ENCODE measurements at places on chromosomes 6 and 20.

DNA sequence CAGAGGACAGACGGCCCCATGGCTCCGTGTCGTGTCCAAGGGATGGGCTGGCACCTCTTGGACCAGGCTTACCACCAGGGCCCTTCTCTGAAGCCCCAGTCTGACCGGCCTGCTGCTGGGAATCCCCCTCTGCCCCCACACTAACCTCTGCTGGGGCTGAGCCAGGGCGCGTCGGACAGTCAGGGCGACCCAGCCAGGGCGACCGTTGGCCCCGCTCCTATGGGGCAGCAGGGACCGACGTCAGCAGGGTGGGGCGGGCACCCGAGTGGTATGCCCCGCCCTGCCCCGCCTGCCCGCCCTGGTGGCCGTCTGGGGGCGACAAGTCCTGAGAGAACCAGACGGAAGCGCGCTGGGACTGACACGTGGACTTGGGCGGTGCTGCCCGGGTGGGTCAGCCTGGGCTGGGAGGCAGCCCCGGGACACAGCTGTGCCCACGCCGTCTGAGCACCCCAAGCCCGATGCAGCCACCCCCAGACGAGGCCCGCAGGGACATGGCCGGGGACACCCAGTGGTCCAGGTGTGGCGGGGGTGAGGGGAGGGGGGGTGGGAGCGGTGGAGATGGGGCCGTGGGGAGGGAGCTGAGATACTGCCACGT is at the start of gene SLC17A9:
Gene SLC17A9, plus strand, starts transcription at position 337 of the 595 bp plus-strand sequence. Its CDS starts 122 bp downstream, at position 459.
- peak; percentile 28 for DNase-seq

DNA sequence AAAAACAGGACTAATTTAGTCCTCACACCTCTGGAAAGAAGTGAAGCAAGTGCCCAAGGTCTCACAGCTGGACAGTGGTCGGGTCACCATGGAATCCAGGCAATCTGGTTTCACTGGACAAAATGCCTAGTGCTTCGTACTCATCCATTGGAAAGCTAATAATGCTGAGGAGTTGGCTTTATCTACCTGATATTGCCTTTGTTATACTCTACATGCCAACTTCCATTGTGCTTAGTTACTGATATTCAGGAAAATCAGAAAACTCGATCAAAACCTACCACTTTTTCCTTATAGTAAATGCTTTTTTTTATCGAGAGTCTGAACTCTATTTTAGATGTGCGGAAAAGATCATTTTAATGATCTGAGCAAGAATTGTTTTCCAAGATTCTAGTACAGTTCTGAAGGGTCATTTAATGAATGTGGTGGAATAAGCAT is 966 bp downstream of the CFAP206 start:
- no peak for DNase-seq

- no peak for DNase-seq
Observed at GRCh38 chr20:63952210-63952535, 4.0 kb downstream of the UCKL1 start.

GRCh38 chr6:41406728-41407489 is 71.5 kb downstream of the NCR2 start:
- no peak for DNase-seq

DNA sequence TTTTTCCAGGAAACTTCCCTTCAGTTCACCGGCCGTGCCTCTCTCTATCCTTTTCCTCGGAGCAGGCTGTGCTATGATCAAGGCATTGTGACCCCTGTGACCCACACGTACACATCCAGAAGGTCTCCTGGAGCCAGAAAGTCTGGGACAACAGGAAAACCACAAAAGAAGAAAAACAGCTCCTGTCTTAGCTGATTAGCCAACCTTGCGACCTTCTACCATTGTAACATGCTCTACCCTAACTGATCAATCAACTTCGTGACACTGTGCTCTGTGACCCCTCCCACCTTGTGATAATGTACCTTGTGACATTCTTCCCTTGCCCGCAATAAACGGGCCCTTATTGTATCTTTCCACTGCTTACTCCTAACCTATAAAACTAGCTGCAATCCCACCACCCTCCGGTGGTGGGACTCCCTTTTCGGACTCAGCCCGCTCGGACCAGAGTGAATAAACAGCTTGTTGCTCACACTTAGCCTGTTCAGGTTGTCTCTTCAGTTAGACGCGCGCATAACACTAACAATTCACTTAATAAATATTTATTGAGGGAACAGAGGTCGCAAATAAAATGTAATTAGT is 24.2 kb downstream of the ZNF311 start:
- DNase-seq: no peak

GRCh38 chr6:978937-979685 is 286.2 kb upstream of the EXOC2 start:
- no peak for DNase-seq

DNA sequence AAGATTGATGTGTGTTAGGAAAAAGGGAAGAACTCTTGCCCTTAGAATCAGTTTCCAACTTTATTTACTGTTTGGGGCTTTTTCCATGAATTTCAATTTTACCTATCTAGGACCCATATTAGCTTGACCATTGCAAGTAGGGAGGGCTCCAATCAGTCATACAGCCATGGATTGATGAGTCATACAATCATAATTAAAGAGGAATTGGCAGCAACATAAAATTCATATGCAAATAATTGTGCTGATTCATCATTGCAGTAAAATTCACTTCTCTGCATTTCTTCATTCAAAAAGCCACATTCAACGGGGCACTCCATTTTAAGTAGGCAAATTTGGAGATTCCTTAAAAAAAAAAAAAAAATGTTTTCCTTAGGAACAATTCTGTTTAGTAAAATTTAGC is 1016.4 kb downstream of the KIF16B start:
- no peak for DNase-seq

All from T-helper 2 cell (primary cell).